ENCODE measurements at places on chromosomes 11 and 22.

GRCh38 chr11:118215262-118215661 is 9.5 kb downstream of the JAML start:
- no peak for DNase-seq

DNA sequence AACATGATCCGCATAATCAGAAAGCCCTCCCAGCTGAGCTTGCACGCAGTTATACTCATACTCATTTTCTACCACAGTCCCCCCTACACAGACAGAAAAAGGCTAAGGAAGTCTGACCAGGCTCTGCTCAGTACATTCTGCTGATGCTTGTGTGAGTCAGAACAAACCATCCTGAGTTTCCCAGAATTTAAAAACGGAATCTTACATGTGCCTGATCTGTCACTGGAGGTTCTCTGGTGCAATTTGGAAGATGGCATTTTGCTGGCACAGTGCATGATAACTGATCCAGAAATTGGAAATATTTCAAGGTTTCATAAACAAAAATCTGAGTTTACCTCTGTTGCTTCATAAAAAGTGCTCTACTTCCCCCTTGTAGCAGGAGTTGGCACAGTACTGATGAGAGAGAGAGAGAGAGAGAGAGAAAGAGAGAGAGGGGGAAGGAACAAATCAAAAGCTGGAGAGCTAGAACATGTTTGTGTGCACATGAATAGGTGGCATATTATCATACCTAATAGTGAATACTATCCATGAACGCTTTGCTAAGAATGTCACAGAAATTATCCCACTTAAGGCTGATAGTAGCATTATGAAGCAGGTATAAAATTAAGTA is 1085.3 kb downstream of the DLG2 start:
- no peak for DNase-seq

DNA sequence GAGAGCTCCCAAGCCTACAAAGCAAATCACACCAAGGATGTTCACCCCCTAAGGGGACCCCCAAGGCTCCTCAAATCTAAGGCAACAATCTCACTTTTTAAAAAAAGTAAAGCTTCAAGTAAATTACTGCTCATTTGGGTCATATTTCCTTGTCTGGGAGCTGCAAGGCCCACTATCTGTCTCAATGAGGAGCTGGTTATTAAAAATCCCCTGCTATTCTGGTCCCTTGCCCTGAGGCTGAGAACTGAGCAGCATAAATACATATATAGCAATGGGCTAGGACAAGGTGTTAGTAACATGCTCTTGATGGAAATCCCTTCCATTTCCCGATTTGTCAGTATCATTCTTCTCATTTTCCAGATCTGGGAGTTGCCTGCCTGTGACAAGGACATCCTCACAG is 119.2 kb downstream of the ETS1 start:
- DNase-seq = no peak

GRCh38 chr22:42697542-42698013 is 23.1 kb downstream of the A4GALT start:
- peak; percentile 67 for DNase-seq

GRCh38 chr11:131165036-131165435 is 205.4 kb upstream of the NTM start:
- DNase-seq = no peak

DNA sequence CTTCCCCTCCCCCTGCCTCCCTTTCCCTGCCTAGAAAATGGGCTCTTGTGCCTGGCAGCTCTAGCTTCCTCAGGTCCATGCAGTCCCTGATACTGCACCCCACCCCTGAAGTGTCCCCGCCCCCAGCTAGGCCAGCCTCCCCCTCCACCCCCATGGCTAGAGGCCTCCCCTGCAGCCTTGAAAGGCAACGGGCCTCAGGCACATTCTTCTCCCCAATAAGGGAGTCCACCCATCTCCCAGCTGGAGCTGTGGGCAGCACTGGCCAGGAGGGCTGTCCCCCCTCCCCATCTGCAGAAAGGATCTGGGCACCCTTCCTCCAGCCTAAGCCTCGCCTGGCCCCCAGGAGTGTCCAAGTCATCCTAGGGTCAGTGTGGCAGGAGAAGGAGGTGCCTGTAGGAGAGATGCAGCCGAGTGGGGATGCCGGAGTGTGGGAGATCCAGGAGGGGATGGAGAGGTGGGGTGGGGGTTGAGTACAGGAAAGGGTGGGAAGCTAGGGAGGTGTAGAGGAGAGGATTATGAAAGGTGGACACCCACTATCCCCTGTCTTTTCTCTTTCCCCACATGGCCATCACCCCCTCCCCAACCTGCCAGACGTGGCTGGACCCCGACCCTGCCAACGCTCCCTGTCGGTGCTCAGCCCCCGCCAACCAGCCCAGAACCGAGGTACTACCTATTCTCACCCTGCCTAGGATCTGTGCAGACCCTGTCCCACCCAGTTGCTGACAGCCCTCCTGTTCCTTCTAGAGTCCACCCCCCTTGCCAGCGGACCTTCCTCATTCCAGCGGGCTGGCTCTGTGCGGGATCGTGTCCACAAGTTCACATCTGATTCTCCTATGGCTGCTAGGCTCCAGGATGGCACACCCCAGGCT is 9.3 kb downstream of the SMTN start:
- no peak for DNase-seq

DNA sequence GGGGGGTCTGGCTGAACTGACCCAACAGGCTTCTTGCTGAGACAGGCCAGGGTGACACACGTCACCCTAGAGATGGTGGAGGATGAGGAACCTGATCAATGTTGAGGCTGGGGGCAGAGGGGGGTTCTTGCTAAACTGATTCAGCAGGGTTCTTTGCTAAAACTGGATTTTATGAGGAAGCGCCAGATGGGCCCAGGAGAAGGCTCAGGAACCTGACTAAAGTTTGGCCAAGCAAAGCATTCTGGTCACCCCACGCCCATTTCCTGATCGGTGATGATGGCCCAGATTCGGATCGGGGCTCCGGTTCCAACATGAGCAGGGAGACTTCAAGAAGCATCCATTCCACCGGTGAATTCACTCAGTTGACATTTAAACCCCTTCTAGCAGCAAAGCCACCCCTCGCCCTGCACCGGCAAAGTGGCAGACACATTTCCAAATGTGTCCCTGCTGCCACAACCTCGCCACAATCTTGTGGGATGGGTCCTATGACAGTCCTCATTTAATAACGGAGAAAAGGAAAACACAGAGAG is 34.2 kb upstream of the SLC22A12 start:
- DNase-seq = no peak

DNA sequence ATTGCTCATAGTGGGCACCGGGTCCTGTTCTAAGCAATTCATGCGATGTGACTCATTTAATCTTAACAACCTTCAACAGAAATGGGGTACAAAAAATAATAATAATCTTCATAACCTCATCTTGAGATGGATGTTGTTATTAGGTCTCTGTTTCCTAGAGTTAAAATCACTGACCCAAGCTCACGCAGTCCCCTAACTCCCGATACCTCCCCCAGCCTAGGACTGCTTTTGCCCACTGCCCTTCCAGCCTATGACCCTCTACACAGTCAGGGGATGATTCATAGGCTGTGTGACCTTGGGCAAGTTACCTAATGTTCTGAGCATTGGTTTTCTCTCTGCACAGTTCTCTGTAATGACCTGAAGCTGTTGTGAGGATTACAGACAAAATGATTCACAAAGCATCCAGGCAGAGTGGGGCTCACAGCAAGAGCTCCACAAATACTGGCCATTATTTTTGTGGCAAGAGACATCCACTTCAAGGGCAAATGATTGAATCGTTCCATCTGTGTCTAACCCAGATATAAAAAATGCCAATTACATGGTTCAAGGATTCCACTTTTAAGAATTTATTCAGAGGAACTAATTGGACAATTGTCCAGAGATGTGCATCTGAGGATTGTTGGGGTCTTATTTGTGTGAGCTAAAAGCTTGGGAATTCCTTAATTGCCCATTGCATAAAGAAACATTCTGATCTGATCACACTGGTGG is 20.0 kb downstream of the MTFP1 start:
- DNase-seq = no peak

DNA sequence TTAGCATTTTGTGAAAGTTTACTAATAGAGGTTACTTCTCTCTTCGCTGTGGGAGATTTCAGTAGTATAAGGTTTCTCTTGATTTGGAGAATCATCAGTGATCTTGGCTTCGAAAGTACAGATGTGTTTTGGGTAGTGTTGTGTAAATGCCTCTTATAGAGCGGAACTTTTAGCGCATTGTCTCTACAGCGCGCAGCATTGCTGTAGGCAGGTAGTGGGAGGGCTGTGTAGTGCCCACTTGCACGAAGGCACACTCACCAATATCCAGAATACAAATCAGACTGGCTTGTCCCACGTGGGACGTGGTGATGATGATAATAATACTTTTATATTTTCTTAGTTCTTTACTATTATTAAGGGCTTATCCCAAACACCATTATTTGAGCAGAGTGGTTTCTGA is 51.4 kb downstream of the FAM83F start:
- DNase-seq = no peak

DNA sequence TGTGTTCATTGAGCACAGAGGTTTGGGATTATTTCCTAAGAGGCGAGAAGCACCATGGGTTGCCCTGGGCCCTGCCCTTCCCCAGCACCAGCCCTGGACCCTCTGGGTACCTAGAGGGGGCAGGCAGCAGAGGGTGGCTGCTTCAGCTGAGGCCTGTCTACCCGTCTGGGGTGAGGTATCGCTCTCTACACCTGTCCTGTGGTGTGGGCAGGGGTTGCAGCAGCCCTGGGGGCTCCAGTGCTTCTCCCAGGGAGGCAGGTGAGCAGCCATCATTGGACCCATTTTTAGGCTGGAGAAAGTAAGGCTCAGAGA is 15.6 kb downstream of the PRDM11 start:
- no peak for DNase-seq

- no peak for DNase-seq
These were observed 38.6 kb downstream of the PARVG start for GRCh38 chr22:44219101-44219870.

GRCh38 chr11:1038921-1039320 is 2.4 kb upstream of the MUC6 start:
- no peak for DNase-seq

- DNase-seq = no peak
These were observed 5.8 kb downstream of the ARSA start for GRCh38 chr22:50621948-50622722.

GRCh38 chr22:26450453-26451185 is 21.6 kb downstream of the ASPHD2 start:
- no peak for DNase-seq

DNA sequence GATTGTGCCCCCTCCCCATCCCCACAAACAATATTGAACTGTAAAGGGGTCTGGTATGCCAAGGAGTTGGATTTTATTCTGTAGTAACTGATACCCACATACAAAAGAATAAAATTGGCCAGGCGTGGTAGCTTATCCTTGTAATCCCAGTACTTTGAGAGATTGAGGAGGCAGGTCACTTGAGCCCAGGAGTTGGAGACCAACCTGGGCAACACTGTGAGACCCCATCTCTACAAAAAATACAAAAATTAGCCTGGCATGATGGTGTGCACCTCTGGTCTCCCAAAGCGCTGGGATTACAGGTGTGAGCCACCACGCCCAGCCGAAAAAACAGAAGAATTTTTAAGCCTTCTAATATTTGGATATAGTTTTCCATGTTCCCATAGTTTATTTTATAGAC is 4.2 kb upstream of the GLB1L3 start:
- no peak for DNase-seq

DNA sequence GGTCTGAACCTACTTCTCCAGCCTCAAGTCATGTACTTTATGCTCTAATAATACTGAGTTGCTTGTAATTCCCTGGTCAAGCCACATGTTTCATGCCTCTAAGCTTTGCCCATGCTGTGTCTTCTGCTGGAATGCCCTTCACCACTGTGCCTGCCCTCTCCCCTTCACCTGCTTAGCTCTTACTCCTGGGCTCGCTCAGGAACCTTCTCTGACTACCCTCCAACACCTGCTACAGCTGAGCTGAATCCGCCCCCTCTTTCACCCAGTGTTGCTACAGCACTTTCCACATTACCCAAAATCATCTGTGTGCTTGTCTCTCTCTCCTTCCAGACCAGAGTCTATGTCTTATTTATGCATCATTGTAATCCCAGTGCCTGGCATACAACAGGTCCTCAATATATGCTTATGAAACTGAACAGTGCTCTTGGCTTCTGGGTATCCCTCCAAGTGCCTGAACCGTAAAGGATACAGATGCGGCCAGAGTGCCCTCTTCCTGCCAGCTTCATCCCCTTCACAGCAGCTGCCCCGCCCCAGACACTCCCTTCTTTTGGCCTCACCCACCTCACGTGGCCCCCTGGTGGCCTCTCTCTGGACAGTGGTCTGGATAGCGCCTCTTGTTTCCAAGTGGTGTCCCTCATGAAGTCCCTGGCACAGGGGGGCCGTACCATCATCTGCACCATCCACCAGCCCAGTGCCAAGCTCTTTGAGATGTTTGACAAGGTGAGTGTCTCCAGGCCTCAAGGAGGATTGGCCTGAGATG is 7.1 kb downstream of the ABCG4 start:
- DNase-seq = peak; percentile 80

- no peak for DNase-seq
These were observed 49.9 kb upstream of the FADD start for GRCh38 chr11:70153133-70153727.

- DNase-seq = no peak
These were observed 55.1 kb downstream of the DLG2 start for GRCh38 chr11:85572056-85572455.

DNA sequence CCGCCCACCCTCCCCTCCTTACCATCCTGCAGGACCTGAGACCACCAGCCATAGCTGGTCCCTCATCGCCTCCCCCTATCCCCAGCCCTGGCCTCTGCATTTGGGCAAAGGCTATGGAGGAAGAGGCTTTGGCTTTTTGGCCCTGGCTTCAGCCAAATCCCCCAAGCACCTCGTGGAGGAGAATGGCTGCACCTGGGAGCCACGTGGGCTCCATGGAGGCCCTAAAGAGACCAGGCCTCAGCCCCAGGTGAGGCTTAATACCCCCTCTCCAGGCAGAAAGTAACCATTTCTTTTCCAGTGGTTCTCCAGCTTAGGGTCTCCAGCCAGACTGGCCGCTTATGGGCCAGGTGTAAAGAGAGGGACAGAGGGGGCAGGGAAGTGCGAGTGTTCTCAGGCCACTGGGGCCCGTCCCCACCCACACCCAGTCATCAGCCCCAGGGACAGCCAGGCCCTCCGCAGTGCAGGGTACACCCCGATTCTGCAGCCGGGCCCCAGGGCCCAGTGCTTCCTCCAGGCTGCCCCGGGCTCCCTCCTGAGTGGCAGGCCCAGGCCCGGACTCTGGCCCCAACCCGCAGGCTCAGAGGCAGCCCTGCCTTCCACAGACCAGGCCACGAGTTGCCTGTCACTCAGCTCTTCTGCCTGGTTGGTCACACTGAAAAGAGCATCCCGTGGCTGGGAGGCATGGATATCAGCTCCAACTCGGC is 26.4 kb downstream of the CDKN1C start:
- DNase-seq = no peak
